Memory B cell (primary cell): ENCODE measurements at places on chromosomes 13 and 19.

DNA sequence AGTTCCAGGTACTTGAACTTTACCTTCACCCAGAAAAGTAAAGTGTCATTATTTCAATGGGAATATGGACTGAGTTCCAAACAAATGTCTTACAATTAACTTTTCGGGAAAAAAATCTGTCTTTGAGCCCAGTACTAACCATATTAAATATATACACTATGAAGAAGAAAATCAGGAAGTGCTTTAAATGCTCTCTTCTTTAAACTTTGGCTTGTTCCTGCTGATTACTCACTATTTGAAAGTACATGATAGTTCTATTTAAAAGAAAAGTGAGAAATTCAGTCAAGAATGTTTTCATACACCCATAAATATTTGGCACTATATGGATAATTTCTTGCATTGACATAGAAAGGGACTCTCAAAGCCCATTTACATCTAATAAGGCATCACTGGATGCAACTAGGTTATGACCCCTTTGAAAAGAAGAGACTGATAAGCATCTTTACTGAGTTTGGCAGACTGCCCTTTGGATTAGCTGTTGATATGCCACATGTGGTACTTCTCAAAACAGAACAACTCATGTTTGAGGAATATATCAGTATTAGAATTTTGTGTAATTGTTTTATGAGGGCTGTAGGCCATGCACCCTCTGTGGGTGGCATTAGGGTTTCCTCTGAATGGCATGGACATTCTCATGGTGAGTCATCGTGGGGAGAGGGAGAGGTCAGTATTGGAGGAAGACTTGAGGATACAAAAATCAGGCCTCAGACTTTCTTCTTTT is 25.0 kb upstream of the VWA8 start:
- DNase-seq: no peak

GRCh38 chr13:20495087-20496023 is 30.3 kb downstream of the CRYL1 start:
- peak; percentile 71 for DNase-seq

GRCh38 chr13:24683838-24684599 is 3.8 kb downstream of the ATP12A start:
- peak; percentile 36 for DNase-seq

DNA sequence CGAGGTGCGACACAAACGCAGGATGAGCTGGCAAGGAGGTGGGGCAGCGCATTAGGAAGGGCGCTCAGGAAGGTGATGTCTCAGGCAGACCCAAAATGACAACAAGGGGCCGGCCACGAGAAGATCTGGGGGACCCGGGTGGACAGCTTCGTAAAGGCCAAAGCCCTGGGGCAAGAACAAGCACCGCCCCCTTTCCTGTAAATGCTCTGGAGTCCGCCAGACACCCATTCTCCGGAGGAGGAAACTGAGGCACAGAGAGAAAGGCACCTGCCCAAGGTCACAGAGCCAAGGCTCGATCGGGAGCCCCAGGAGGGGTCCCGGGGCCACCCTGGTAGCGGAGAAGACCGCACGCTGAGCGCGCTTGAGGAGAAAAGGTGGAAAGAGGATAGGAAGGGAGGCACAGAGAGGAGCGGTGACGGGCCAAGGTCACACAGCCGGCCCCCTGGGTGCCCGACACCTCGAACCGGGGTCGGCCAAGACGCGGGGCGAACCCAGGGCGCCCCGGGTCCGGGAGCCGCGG is 571 bp downstream of the SAFB2 start:
- DNase-seq: no peak

GRCh38 chr19:41362143-41362847 is 1.7 kb downstream of the B9D2 start:
- DNase-seq: no peak

GRCh38 chr13:99376924-99377323 is 69.7 kb upstream of the GPR183 start:
- DNase-seq: no peak

DNA sequence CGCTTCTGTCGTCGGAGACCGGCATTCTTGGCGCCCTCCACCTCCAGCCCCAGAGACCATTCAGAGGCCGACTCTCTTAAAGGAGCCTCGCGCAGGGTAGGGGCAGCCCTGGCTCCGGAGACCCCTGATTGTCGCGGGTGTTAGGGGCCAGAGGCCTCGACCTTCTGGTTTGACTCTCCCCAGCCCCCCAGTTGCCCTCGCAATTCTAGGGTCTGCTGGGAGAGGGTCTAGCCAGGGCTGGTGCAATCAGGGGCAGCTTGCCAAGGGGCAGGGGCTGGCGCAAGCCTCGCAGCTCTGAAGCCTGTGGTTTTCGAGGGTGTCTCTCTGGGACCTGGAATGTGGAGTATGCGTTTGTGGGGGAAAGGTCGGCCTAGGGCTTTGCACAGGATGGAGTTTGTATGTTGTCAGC is 1.6 kb upstream of the SLC7A10 start:
- DNase-seq: no peak

GRCh38 chr13:97373787-97374186 is 60.2 kb upstream of the RAP2A start:
- DNase-seq: no peak

DNA sequence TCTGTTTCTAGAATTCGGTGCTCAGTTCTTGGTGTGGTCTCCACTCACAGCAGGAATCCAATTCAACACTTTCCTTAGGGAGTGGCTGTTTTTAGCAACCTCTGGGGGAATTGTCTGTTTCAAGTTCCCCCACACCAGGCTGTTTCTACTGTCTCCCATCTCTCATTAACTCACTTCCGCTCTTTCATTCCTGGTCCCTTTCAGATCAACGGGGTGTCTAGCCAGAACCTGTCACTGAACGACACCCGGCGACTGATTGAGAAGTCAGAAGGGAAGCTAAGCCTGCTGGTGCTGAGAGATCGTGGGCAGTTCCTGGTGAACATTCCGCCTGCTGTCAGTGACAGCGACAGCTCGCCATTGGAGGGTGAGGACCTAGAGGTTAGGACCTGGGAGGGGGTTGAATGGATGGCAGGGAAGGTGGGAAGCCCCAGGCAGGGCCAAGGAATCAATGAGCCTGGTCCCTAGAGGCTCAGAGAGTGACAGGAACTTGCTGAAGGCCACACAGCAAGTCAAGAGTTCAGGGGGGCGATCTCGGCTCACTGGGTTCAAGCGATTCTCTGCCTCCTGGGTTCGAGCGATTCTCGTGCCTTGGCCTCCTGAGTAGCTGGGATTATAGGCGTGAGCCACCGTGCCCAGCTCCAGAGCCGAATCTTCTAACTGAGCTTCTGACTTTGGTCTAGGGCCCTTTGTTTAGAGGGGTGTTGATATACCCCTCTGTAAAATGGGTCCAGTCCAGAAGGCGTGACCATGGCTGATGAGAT is 25.5 kb downstream of the TJP3 start:
- no peak for DNase-seq

DNA sequence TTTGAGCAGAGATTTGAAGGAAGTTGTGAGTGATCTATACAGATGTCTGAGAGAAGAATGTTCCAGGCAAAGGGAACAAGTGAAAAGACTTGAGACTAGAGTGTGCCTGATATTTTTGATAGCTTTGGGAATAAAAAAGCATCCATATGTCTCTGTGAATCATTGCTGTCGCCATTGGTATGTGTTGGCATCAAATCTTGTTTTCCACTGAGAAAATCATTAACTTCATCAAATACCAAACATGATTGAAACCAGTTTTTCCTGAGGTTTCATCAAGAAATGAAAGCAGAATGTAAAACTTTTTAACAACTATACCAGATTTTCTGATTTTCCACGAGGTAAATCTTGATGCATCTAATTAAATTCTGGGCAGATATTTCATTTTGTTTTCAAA is 862.6 kb downstream of the DIAPH3 start:
- no peak for DNase-seq

DNA sequence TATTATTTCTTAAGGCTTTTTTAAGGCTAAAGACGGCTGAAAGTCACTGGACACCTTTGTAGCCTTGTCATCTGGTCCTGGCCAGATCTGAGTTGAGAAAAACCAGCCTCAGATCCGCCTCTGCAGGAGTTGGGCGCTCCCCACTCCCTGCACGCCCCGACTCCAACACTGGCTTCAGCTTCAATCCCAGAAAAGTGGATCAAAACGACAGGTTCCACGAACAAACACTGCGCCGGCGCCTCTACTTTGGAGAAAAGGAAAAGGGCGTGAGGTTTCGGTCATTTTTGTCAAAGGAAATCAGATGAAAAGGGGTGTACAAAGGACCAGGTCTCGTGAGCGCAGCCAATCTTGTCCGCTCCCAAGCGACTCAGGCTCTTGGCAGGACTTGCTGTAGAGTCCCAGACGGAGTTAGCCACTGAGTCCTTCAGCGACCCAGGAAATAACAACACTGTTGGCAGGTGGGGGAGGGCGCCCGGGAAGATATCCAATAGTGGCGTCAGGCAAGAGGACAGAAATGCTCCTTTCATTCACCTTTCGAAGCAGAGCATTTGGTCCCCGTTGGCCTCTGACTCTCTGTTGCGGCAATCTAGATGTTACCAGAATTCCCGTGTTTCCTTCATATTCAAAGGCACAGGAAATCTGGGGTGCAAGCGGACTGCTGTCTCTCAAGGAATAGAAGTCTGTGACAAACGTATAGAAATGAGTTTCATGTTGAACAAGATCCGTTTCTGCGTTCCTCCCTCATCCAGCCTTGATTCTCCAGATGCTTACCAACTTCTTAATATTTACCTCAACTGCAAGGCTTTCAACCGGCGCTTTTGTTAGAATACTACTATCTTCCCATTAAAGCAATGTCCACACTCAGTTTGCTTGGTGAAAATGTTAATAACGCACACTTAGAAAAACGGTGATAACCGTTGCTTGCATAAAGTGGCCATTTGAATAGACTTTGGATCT is 1.8 kb upstream of the CCNA1 start:
- DNase-seq: no peak

GRCh38 chr19:30799865-30800755 is 427.9 kb downstream of the ZNF536 start:
- no peak for DNase-seq

- no peak for DNase-seq
Measured at GRCh38 chr19:43534816-43535761, 2.1 kb downstream of the ZNF575 start.

DNA sequence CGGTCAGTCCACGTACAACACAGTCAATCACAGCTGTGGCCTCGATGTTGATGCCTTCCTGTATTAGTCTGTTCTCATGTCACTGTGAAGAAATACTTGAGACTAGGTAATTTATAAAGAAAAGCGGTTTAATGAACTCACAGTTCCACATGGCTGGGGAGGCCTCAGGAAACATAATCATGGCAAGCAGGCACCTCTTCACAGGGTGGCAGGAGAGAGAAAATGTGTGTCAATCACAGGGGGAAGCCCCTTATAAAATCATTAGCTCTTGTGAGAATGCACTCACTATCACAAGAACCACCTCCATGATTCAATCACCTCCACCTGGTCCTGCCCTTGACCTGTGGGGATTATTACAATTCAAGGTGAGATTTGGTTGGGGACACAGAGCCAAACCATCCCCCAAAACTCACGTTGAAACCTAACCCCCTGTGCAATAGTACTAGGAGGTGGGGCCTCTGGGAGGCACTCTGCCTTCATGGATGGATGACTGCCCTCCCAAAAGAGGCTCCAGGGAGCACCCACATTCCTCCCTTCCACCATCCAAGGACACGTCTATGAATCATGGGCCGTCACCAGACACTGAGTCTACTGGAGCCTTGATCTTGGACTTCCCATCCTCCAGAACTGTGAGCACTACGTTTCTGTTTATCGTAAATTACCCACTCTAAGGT is 2.3 kb upstream of the PROZ start:
- DNase-seq: no peak

DNA sequence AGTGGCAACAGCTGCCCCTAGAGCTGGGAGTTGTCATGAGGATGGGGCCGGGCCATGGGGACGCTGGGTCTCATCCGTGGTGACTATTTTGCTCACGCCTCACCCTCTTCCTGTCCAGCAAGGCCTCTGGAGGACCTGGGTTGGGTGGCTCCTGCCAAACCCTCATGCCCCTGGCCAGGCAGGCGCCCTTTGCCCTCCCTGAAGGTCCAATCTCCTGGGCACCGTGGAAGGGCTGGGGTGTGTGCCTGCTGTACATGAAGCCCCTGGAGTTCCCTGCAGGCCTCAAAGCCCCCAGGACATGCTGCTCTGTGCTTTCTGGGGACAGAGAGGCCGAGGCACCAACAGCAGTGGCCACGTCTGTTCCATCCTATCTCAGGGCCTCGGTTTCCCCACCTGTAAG is 13.8 kb downstream of the LRP3 start:
- DNase-seq: no peak

- no peak for DNase-seq
Measured at GRCh38 chr19:58476498-58477015, 405 bp downstream of the ZNF446 start.

GRCh38 chr19:36093687-36094086 is 17.3 kb upstream of the OVOL3 start:
- DNase-seq: no peak

DNA sequence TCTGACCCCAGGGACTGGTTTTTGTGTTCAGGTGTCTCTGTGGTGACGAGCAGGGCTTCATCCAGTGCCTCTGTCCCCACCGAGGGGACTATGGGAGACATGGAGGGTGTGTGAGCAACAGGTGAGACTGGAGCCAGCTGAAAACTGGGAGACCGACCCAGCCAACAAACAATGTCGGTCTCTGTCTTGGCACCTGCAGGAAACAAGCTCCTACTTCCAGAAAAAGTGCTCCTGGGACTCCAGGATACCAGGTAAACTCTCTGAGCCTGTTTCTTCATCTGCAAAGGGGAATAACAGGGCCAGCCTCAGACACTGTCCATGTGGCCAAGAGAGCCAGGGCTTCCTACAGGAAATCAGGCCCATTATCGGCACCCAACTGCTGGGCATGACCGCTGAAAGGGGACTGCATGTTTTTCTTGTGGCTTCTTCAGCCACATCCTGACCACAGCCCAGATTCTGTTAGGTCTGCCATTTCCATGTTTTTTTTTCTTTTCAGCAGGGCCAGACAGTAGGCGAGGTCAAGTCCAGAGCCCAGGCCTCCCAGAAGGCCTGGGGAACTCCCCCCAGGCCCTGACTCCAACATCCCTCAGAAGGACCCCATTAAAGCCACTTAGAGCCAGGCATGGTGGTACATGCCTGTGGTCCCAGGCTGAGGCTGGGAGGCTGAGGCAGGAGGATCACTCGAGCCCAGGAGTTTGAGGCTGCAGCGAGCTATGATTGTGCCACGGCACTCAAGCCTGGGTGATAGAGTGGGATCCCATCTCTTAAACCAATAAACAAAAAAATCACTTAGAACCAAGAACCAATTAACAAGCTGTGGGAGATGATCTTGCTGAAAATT is 836 bp upstream of the BST2 start:
- DNase-seq: no peak

GRCh38 chr19:35710784-35711723 is 6.7 kb downstream of the ZBTB32 start:
- DNase-seq: no peak

DNA sequence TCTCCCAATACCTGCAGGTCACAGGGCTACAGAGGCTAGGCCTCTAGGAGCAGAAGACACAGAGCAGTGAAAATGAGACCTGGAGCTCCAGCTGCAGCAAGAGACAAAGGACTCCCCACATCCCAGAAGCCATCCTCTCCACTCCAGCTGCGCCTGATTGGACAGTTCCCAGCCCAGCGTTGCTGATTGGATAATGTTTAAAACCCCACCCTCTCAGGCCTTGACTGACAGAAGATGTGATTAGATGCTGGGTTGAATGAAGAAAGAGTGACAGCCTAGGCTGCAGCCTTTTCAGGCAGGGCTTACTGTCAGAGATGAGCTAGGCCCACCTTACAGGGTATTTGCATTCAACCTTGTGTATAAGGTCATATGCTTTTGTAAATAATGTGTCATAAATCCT is 59.4 kb downstream of the ZNF708 start:
- no peak for DNase-seq
